A673 (cell line): ENCODE measurements at places on chromosomes 11 and 22.
A peak's percentile ranks its signal among the peaks of the same experiment; 100 is the strongest.

- no peak for DNase-seq
These were observed 93.0 kb upstream of the TOP3B start for GRCh38 chr22:22075382-22076163.

- peak; percentile 12 for DNase-seq
These were observed 483 bp upstream of the HYLS1 start for GRCh38 chr11:125886997-125887372.

GRCh38 chr11:100329352-100329751 is 357.7 kb upstream of the ARHGAP42 start:
- DNase-seq = no peak

DNA sequence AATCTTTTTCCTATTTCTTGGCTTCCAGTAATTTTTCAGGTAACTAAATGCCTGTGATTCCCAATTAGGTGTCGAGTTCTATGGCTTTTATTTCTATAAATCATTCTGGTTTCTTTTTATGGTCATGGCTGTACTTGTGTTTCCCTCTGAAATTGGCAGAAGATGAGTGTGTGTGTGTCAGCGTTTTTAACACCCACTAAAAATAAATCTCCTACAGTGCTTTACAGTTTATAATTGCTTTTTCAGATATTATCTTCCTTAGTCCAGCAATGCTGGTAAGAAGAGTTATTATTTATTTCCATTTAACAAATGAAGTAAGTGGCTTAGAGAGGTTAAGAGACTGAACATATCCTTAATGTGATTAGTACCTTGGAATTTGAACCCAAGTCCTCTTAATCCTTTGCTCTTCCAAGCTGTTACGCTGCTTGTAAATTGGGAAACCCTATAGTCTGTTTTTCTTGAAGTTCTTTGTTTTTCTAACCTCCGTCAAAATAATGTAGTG is 125.2 kb downstream of the TEAD1 start:
- DNase-seq = peak; percentile 52

GRCh38 chr11:44978961-44979331 is 28.3 kb upstream of the TP53I11 start:
- DNase-seq = no peak

- DNase-seq = no peak
These were observed 64.2 kb upstream of the ADA2 start for GRCh38 chr22:17283423-17283822.

DNA sequence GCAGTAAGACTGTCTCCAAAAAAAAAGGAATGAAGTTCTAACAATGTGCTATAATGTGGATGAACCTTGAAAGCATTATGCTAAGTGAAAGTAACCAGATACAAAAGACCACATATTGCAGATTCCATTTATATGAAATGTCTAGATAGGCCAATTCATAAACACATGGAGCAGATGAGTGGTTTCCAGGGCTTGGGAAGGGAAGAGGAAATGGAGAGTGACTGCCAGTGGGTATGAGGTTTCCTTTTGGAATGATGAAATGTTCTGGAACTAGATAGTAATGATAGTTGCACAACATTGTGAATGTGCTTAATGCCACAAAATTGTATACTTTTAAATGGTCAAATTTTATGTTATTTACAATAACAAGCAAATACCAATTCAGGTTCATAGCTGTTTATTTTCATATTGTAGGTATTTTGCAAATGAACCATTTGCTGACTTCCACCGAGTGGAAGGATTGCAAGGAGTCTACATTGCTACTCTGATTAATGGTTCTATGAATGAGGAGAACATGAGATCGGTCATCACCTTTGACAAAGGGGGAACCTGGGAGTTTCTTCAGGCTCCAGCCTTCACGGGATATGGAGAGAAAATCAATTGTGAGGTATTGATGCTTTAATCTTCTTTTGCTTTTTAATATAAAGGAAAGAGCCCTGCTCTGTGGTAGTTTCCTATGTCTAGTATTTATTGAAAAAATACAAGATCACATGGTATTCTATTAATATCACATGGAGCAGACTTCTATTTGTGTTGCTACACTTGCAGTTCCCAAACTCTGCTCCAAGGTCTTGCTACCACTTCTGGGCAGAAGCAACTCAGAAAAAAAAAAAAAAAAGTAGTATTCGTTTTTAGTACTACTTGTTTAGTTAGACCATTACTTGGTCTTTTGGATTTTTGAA is 67.7 kb upstream of the SORL1-AS1 start:
- no peak for DNase-seq

DNA sequence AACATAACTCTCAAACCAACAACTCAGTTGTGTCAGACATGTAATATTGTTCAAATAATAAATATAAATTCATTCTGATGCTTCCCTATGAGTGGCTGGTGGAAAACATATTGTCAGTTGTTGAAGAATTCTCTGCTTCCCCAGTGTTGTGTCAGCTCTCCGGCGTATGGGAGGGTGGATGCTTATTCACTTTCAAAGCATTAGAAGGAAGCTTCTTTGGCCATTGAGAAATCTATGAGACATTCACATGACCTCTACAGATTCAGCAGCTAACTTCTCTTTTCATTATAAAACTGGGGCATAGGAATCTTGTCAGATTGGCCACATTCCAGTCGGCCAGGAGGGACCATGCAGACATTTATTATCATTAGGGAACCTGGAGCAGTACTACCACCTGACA is 2.9 kb downstream of the OR51V1 start:
- no peak for DNase-seq

- no peak for DNase-seq
These were observed 10.0 kb upstream of the CD5 start for GRCh38 chr11:61092280-61092766.

DNA sequence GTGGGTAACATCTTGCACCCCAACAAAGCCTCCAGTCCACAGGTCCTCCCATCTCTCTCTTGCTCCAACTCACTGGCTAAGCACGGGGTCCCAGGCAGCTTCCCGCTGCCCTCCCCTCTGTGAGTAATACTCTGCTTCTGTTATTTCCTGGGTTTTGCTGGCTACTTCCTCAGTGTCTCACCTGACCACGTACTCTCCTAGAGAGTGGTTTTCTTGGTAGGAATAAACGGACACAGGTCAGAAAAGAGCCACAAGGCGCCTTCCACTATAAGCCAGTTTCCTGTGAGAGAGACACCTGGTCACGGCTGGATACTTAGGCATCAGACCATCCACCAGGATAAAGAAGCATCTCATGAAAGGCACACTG is 36.0 kb downstream of the ARRB1 start:
- no peak for DNase-seq

- DNase-seq = no peak
These were observed 609.9 kb downstream of the BUD13 start for GRCh38 chr11:116162886-116163230.

DNA sequence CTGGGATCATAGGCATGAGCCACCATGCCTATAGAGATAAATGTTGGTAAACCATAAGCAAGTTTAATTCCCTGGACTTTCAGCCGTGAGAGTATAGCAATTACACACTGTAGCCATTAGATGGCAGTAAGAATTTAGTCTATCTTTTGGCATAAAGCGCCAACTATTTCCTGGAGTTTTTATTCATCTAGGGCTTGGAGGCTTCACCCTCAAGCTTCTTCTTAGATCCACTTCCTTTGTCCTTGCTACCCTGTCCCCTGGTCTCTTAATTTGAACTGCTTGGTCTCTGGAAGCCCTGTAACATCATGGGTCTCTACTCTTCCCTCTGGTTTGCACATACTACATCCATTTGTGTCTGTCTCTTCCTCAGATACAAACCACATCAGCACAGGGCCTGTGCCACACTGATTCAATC is 38.2 kb downstream of the OR10A6 start:
- DNase-seq = peak; percentile 58

- DNase-seq = no peak
These were observed 66.9 kb downstream of the SCN3B start for GRCh38 chr11:123587559-123587958.
